ENCODE measurements at places on chromosomes 5 and 9.

DNA sequence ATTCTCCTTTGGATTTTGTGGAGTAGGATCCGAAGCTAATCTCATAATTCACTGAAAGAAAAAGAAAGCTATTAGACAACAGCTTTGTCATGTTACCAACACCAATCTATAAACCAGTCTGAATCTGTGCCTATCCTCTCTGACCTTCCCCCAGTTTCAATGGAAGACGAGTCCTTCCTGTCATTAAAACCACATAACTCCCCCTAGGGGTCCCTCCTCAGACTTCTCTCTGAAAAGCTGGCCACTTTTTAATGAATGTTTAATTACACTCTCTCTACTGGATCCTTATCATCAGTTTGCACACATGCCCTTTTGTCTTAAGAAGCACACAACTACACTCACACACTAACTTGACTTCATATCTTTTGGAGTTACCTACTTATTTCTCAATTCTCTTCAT lies 98.0 kb upstream of the TSLP start:
- DNase-seq: no peak

GRCh38 chr5:107431998-107432397 lies 238.7 kb downstream of the EFNA5 start:
- DNase-seq: no peak

- DNase-seq: no peak
These were observed 257.8 kb downstream of the KIAA0825 start for GRCh38 chr5:94360382-94361130.

DNA sequence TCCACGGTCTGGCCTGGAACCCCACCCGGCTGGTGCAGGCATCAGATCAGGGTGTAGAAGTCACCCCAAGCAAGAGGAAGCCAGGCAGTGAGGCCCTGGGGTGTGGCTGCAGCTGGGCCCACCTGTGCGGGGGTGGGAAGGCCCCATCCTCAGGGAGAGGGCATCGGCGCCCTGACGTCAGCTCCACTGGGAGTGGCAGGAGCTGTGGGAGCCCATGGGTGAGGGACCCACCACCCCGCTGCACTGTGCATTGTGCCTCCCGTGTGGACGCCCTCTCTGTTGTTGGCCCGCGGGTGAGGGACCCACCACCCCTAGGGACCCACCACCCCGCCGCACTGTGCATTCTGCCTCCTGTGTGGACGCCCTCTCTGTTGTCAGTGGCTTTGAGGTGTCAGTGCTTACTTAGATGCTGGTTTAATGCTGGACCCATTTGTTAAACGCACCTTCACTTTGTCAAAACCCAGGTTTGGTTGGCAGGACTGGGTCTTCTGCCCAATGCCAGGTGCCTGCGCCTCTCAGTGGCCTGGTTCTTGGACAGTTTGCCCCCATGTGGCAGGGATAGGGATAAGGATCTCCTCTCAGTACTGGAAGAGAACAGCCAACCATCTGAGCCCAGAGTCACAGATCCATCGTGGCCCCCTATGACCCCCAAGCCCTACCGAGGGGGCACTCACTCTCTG lies 6.9 kb upstream of the EXOC3 start:
- DNase-seq: no peak

DNA sequence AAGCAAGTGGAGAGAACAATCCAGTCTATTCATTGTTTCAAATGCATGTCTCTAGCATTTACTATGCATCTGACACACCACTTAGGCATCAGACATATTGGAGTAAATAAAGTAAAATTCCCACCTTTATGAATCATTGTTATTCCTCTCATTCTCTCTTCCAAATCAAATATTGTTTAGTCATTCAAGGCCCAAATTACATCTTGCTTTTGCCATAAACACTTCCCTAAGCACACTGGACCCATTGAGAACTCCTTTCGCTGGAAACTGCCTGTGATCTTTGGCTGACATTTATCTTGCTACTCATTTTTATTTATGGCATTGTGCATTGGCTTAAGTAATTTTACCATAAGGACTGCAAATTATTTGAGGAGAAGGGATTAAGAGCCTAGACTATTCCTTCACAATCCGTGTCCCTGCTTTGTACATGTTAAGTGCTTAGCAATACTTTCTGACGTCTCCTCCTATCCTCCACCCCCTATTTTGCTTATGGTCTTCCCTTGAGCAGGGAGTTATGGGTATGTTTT lies 7.4 kb downstream of the C5orf46 start:
- DNase-seq: no peak

- DNase-seq: no peak
These were observed 35.4 kb downstream of the KDM4C start for GRCh38 chr9:6793203-6793602.

GRCh38 chr9:94627287-94627686 lies 12.0 kb downstream of the FBP1 start:
- no peak for DNase-seq

DNA sequence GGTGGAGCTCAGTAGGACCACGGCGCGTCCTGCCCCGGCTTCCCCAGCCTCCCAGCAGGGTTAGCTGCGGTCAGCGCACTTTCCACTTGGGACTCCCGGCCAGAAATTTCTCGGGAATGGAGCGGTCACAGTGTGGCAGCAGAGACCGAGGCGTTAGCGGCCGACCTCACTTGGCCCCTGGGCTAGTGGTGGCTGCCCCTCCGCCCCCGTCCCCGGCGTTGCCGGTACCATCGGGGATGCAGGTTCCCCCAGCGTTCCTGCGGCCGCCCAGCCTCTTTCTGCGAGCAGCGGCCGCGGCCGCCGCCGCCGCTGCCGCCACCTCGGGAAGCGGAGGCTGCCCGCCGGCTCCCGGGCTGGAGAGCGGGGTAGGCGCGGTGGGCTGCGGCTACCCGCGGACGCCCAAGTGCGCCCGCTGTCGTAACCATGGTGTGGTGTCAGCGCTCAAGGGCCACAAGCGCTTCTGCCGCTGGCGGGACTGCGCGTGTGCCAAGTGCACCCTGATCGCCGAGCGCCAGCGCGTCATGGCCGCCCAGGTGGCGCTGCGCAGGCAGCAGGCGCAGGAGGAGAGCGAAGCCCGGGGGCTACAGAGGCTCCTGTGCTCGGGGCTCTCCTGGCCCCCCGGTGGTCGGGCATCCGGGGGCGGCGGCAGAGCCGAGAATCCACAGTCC lies 460 bp downstream of the DMRTA1 start:
- DNase-seq: peak; percentile 47

- no peak for DNase-seq
These were observed 6.8 kb downstream of the KDM4C start for GRCh38 chr9:6764523-6764922.

GRCh38 chr5:31383734-31384133 lies 148.2 kb downstream of the DROSHA start:
- DNase-seq: no peak

DNA sequence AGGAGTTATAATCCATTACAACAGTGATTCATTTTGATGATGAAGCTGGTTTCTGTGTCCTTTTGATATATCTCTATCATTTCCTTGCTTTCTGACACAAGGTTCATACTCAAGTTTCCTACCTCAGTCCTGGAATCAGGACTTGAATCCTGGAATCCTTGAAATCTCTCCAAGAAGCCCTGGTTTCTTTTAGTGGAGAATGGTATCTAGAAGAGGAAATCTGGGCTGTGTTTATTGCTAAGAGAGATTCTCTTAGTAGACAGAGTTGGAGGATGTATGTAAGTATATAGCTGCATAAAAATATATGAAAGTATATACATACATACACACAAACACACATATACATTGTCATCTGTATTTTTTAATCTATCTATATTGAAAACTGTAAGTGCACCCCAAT lies 114.4 kb downstream of the GCNT1 start:
- DNase-seq: no peak

DNA sequence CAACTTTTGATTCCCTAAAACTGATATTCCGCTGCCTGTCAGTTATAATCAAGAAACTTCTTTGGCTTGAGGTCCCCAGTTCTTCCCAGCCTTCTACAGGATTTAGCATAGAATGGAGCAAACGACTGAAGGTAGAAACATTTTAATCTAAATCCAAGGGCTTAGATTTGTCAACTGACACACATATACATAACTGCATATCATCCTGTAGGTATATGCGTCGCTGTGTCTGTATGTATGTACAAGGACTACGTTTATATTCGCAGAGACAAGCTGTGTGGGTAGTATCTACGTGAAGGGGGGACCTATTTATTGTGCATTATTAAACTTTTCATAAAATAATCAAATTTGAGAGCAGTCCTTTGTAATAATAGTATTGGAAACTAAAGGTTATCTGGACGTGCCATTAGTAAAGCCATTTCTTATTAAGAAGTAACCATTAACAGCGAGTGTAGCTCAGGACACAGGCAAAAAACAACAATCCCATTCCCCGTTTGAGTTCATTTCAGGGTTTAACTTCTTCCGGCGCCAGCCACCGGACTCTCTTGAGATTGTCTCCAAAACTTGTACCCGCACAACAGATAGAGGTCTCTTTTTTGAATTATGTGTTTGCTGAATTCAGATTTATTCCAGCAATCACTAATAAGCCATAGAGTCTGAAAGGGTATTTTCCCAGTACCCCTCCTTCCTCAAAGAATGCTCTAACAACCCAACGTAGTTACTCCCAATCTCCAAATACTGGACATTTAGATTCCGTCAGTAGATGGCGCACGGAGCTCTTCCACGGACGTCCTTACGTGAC lies 2.1 kb upstream of the MLLT3 start:
- peak; percentile 58 for DNase-seq

DNA sequence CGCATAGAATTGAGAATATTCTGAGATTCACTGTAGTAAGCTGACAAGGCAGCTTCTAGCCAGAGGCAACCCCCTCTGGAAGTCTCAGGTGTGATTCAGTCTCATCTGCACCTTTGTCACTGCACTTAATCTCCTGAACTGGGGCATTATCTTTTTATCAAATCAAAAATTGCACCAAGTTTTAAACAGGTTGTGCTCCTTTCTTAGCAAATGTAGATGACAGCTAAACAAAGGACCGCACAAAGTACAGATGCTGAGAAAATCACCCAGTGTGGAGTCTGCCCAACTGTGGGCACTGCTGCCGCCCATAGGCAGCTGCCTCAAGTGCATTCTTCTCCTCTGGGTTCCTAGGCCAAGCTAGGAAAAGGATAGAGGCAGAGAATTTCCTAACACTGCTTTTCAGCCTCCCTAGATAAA lies 51.1 kb downstream of the STARD4 start:
- no peak for DNase-seq

Measured in activated CD4-positive, alpha-beta memory T cell treated with anti-CD3 and anti-CD28 coated beads for 36 hours (primary cell).